Left lung (tissue), 14 donors: ENCODE measurements at places on chromosomes 6 and 20. TPM values are rescaled to one million over a fixed set of nuclear protein-coding genes. Genes with fewer than 3 reads are reported as not detected.

KIAA1586 gene
- total RNA-seq: 11.0 TPM

RPL7L1 gene
- 64.6 TPM for total RNA-seq

KCNQ5 gene
- 1.7 TPM for total RNA-seq

EFCAB8 gene
- 0.35 TPM for total RNA-seq

PCSK2 gene
- 4.9 TPM for total RNA-seq

DNA sequence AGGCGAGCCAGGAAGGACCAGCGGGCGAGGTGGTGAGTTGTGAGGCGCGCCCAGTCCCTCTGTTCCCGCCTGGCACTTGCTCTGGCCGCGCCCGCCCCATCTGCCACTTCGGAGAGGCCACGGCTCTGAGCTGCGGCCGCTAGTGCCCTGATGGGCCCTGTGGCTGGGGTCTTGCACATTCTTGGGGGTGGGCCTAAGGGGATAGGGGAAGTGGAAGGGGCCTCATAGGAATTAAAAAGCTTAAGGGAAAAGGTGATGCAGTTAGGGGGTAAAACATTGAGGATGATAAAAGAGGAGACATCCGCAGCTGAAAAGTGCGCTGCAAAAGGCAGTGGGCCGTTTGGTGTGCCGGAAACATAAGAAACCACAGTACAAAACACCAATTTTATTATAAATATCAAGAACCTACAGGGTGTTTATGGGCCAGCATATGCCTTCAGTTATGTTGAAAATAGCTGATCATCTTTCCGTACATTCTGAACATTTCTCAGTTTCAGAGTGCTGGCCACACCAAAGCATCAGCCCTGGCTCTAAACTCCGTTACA, 1.1 kb upstream of the PSMB8 start:
- no peak for DNase-seq

GRCh38 chr6:84860920-84861319, 96.5 kb upstream of the TBX18 start:
- no peak for DNase-seq

DNA sequence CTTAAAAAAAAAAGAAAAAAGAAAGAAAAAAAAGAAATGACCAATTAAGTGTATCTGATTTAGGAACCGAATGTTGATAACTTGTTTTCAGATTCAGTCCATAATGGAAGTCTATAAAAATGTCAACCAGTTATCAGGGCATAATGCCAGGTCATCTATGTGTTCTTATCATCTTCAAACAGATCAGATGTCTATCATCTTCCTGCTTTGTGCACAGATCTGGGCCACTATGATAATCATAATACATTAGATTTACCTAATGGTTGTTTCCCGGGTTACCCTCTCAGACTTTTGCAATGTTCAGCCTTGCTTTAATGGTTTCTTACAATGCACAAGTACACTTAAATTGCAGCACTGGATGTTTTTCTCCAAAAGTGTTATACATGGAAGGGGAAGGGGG, 100.6 kb downstream of the NKAIN2 start:
- no peak for DNase-seq

- DNase-seq: no peak
Measured at GRCh38 chr6:155450240-155450581, 5.4 kb downstream of the NOX3 start.

DNA sequence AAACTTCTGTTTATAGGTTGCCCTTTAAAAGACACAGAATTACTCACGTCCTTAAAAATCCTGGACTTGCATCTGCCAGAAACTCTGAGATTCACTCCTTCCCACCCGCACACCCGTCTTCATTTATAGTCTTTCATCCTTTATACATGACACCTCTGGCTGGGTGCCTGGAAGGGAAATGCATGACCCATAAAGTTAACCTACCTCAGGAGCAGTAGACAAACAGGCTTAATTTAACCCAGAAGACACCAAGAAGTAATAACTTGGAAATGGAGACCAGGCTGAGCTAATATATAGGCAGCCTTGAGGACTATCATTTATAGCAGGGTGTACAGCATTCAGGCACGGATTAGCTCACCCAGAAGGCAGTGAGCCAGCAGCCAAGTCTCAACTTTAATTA, 429.0 kb upstream of the NRSN1 start:
- DNase-seq: no peak

- no peak for DNase-seq
Measured at GRCh38 chr6:30725713-30726505, 5.8 kb downstream of the TUBB start.

DNA sequence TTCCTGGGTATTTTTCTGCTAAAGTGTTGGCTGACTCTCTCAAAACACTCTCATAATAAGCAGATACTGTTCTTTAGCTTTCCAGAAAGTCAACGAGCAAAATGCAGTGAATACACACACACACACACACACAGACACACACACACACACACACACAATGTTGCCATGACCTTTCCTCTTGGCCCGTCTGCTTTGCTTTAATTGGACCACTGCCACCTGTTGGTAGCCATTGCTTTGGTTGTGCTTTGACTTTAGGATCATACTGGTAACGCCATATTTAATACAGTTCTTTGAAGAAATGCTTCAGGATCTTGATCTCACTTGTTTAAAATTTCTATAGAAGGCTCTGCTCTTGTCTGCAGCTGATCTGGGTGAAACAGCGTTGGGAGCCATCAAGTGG, 4.4 kb downstream of the FIG4 start:
- DNase-seq: no peak

- DNase-seq: no peak
Measured at GRCh38 chr6:169932491-169932890, 181.1 kb downstream of the ERMARD start.

- no peak for DNase-seq
Measured at GRCh38 chr20:62463651-62464424, 12.0 kb downstream of the GATA5 start.

DNA sequence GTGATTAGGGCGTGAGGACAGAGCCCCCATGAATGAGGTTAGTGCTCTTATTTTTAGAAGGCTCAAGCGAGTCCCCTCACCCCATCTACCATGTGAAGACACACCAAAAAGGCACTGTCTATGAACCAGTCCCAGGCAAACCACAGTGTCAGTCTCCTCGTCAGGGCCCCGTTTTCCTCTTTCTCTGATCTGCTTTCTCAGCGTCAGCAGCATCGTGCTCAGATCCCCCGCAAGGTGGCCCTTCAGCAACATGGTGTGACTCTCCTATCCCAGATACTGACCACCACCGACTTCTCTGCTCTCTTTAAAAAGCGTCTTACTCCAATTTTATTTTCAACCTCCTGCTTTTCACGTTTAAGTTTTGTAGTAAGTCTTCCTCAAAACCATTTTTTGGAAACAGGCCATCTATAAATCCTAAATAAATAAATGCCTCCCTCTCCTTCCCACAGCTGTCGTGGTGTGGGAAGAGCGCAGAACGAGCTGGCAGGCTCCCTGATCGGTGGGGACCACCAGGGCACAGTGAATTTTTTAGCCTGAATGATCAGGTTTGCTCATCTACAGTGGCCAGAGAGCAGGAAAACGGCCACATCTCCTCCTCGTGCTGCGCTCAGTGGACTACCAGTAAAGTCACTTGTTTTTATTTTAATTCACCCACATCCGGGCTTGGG, 113.1 kb downstream of the BMP7 start:
- DNase-seq: peak; percentile 27

GRCh38 chr20:21033817-21034216, 72.3 kb downstream of the LINC00237 start:
- no peak for DNase-seq

DNA sequence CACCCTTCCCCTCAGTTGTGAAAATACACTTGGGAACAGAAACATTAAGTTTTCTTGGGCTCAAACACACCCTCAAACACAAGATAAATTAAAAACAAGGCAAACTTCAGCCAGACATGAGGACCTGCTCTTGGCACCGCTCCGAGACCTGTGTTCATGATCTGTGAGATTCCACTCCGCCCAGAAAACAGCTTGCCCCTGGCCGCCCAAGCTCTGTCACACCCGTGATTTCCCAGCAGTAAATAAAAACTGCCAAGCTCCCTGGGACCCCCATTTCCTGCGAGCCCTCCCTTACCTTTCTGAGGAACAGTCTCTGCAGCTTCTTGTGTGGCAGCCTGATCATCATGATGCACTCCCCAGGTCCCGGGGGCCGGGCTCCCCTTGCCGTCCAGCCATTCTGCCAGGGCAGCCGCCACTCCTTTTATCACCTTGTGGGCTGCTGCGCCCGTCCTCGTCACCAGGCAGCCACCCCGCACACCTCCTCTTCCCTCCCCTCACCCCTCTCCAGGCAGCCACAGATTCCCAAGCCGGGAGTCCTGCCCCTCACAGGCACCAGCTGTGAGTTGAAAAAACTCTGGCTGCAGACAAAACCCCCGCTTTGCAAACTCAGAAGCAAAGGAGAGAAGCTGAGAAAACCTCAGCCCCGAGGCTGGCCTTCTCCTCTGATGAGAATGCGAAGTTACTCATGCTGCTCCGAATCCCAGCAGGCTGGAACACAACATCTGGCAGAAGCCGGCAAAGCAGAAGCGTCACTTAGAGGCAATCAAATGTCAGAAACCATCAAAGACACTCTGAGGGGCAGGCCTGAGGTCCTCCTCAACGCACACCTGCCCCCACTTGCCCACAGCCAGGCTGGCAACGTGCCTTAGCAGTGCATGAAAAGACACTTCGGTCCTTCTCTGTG, 130.4 kb upstream of the RPS6KA2 start:
- no peak for DNase-seq

DNA sequence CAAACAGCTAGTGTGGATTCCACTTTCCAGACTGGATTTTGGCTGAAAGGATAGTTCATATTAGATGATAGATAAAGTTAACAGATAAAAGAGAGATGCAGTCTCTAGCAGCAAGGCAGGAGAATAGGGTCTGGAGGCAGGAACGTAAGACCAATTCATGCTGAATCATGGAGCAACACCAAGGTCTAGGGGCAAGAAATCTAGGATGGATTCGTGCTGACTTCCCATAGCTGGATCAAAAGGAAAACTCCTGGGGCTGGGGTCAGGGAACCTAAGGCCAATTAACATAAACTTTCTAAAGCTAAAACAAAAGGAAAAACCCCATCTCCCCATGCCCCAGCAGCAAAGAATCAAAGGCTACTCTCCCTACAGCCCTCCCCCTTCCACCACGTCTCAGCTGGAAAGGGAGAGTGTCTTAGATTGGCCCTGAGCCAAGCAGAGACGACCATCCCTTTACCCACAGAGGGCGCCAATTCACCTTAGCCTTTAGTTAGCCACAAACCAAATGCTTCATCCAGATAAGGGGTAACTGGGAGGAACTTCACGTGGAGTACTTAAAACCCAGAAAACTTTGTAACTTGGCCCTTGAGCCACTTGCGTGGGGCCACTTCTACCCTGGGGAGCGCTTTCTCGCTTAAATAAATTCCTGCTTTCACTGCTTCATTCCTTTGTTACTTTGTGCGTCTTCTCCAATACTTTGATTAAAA, 7.6 kb downstream of the TREM1 start:
- DNase-seq: no peak

- DNase-seq: no peak
Measured at GRCh38 chr6:37560737-37561103, 61.0 kb upstream of the CCDC167 start.

- DNase-seq: no peak
Measured at GRCh38 chr20:19298652-19299051, 86.2 kb downstream of the SLC24A3 start.

GRCh38 chr6:7823552-7823951, 87.0 kb downstream of the TXNDC5 start:
- DNase-seq: no peak

DNA sequence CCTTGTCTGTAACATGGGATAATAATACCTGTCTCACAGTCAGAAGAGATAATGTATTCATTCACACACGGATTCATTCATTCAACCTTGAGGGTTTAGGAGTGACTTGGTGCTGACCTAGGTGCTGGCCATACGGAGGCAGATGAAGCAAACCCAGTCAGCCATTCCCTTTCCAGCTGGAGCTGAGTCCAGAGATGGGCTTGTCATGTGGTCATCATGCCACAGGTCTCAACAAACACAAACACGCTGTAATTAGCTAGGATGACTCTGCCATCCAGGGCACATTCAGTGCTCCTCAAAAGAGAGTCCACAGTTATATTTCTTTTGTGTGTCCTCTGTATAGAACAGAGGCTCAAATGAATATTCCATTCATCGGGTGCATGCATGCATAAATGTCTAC, 19.5 kb upstream of the PRELID3B start:
- no peak for DNase-seq

- no peak for DNase-seq
Measured at GRCh38 chr20:34375977-34376430, 12.9 kb downstream of the ITCH start.

DNA sequence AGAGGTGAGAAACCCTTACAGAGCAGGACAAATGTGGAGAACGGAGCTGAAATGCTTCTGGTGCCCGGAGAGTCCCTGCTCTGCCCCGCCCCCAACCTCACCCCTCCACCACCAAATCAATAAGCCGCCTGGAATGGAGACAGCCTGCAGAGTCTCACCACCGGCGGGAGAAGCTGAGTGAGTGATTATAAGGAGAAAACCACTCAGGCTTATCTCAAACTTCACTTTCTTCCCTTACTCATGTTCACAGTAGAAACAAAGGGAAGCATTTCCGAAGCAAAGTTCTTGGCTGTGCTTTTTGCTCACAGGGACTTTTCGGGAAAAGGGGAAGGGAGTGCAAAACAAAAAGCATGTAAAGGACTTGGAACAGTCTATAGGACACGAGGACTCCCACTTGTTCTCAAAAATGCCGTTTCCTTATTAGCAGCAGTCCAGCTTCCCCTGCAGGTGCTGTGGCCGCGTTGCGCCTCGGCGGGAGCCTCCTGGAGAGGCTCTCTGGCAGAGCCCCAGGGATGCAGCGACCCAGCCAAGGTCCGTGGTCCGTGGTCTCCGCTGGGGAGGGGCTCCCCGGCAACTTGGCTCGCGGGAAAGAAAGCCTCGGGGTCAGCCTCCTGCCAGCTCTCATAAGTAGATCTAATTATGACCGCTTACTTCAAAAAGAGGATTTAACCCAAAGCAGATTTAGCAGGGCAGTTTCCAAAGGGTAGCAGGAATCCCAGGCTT, 64.8 kb upstream of the TMEM30A start:
- DNase-seq: peak; percentile 39

DNA sequence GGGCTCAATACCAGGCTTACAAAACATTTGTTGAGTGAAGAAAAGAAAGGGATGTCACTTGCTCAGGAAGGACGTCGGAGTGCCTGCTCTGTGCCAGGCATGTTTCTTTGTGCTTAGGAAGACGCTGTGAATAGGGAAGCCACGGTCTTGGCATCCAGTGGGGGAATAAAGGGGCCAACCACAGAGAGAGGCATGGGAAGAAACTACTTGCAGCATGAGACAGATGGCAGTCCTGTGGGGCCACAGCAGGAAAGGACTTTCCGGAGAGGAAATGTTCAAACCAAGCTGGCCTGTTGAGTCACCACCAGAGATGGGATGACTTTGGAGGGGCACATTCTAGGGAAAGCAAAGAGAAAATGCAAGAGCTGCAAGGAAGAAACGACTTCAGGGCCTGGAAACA, 173.2 kb downstream of the CDH26 start:
- no peak for DNase-seq

- DNase-seq: no peak
Measured at GRCh38 chr20:48335308-48336050, 492.3 kb downstream of the PREX1 start.

DNA sequence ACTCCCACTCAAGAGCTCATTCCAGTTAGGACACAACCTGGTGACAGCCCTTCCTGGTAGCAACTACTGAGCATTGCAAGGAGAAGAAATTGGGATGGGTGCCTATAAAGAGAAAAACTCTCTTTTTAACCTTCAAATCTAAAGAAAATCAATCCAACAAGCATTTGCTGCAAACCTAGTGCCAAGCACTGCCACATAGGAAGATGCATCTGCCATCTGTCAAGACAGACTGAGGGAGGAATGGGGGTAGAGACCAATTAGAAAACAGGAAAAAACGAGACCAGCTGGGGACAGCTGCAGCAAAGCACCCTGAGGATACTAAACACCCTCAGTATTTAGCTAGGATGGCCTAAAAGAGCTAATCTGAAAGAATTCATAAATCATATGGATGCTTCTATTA, 27.9 kb downstream of the HLA-DMB start:
- no peak for DNase-seq

- no peak for DNase-seq
Measured at GRCh38 chr20:57431539-57431835, 40.3 kb downstream of the RBM38 start.
